T-helper 17 cell (primary cell): ENCODE measurements at places on chromosomes 3 and 15.

DNA sequence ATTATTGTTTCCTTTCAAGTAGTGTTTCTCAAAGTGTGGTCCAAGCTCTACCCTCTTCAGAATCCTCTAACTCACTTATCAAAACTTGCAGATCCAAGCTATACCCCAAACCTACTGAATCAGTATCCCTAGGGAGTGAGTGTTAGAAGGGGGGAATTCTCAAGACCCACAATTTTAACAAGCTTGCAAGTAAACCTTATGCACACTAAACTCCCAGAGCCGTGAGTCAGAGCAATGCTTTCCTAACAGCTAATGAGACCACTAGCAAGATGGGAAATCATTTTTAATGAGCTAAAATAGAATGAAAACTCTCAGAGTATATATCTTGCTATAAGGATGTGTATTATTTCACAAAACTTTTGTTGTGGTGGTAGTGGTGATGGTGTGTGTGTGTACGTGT is 41.1 kb upstream of the SRGAP3 start:
- H3K27me3 ChIP-seq = peaks cover 39% of the 10 kb centered on the region
- H3K4me1 ChIP-seq = no peaks in the 10 kb centered on the region
- DNase-seq = no peak

- no peak for DNase-seq
- no peaks in the 10 kb centered on the region for H3K36me3 ChIP-seq
- no peaks in the 10 kb centered on the region for H3K4me1 ChIP-seq
- H3K27ac ChIP-seq = no peak overlapping the region
- H3K27me3 ChIP-seq = peaks cover 37% of the 10 kb centered on the region
Measured at GRCh38 chr15:50050986-50051743, 67.9 kb downstream of the ATP8B4 start.

- peaks cover 4% of the 10 kb centered on the region for H3K4me1 ChIP-seq
- H3K36me3 ChIP-seq = no peaks in the 10 kb centered on the region
- H3K27me3 ChIP-seq = peaks cover 35% of the 10 kb centered on the region
- no peak overlapping the region for H3K4me3 ChIP-seq
Measured at GRCh38 chr3:178382449-178383061, 153.7 kb upstream of the KCNMB2 start.

DNA sequence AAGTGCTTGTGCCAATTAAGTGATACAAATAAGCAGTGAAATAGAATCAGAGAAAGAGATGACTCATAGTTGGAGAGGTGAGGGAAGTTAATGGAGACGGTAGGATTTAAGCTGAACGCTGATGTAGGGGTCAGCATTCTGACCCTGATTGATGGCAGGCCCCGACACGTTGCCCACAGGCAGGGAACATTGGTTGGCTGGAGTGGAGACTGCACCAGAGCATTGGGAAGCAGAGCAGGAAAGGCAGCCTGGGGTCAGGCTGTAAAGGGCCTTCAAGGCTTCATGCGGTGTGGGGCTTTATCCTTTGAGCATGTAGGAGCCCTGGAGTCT is 68.6 kb downstream of the DCUN1D1 start:
- H3K27ac ChIP-seq = peak overlapping the region; percentile 86
- no peaks in the 10 kb centered on the region for H3K27me3 ChIP-seq
- no peak for DNase-seq
- H3K36me3 ChIP-seq = peaks cover 2% of the 10 kb centered on the region

- H3K4me3 ChIP-seq = no peak overlapping the region
- no peak for DNase-seq
- H3K36me3 ChIP-seq = no peaks in the 10 kb centered on the region
- H3K4me1 ChIP-seq = peaks cover 2% of the 10 kb centered on the region
- H3K27ac ChIP-seq = no peak overlapping the region
Measured at GRCh38 chr3:52110502-52110901, 43.7 kb downstream of the POC1A start.
